ENCODE measurements at places on chromosomes 12 and 14.
A peak's percentile ranks its signal among the peaks of the same experiment; 100 is the strongest.

DNA sequence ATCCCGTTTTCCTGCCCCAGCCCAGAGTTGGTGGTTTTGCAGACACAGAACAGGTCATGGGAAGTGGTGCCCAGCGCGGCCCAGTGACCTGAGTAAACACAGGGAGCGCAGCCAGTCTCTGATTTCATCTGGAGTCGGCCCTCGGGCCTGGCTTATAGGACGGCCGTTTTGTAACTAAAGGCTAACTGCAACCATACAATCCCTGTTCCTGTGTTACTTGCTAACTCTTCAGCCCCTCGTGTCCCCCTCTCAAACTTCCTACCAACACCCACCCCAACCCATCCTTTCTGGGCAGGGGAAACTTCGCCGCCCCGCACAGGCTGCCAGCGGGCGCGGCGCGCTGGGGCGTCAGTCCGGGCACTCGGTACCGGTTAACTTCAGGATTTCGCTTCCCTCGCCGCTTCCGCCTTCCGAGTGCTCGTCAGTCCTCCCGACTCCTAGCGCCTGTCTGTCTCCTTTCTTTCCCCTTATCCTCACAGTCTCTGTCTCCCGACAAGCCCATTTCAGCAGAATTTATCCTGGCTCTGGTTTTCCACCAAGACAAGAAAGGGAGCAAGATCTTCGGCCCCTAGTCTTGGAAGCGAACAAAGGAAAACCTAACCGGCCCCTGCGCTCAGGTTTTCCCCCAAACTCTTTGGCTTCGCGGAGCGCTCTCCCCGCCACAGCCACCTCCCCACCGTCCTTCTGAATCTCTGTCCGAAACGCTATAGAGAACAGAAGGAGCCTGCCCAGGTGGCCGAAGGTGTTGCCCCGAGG is 2.0 kb downstream of the SIX1 start:
- peak; percentile 83 for DNase-seq

DNA sequence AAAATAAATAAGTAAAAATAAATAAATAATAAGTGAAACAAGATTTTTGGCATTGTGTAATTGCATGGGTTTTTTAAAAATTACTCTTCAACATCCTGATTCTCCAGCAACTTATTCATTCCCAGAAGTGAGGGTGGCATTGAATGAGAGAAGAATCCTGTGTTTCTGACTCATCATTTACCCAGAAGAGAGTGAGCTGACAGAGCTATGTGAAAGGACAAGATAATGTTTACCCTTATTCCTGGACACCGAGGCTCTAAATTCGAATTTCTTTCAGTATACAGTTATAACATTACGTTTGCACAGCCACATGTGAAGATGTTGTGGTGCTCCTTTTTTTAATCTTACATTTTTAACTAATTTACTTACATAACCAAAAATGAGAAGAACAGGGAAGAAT is 36.4 kb downstream of the BBS10 start:
- peak; percentile 43 for DNase-seq

DNA sequence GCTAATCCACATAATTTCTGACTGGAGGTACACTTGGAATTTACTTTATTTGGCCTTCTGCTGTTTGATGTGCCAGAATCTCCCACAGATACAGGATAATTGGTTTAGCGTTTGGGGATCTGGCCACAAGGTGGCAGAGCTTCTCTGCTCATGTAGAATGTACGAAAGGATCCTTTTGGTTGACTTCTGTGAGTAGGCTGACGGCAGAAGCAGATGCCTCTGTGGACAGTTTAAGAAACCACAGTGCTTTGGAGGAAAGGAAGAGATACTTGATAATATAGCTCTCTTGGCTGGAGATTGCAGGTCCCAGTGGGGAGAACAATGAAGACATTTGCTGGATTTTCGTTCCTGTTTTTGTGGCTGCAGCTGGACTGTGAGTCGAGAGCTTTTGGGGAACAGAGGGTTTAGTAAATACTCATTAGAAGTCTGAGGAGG is 75.3 kb upstream of the OR4E1 start:
- peak; percentile 72 for DNase-seq

DNA sequence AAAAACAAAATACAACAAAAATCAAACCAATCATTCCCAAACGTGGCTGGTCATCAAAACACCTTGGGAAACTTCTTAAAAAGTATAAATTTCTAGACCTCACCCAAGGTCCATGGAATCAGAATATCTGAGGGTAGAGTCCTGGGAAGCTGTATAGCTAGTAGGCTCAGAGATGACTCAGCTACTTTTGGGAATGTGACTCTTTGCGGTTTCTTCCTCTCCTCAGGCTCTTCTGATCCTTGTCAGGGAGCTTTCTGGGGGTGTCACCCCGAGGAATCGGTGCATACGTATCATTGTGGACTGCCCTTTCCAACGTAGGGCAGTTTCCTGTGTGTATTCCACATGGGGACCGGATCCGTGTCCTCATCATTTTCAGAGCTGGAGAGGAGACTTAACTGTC is 14.8 kb downstream of the JDP2 start:
- DNase-seq, result peak; percentile 31

- DNase-seq, result no peak
These were observed 55.9 kb upstream of the SRSF5 start for GRCh38 chr14:69711065-69711464.

Data from PC-3 (cell line).